ENCODE measurements at places on chromosomes 4 and X.

GRCh38 chr4:123593655-123594054 is 197.1 kb downstream of the SPRY1 start:
- no peak for DNase-seq

DNA sequence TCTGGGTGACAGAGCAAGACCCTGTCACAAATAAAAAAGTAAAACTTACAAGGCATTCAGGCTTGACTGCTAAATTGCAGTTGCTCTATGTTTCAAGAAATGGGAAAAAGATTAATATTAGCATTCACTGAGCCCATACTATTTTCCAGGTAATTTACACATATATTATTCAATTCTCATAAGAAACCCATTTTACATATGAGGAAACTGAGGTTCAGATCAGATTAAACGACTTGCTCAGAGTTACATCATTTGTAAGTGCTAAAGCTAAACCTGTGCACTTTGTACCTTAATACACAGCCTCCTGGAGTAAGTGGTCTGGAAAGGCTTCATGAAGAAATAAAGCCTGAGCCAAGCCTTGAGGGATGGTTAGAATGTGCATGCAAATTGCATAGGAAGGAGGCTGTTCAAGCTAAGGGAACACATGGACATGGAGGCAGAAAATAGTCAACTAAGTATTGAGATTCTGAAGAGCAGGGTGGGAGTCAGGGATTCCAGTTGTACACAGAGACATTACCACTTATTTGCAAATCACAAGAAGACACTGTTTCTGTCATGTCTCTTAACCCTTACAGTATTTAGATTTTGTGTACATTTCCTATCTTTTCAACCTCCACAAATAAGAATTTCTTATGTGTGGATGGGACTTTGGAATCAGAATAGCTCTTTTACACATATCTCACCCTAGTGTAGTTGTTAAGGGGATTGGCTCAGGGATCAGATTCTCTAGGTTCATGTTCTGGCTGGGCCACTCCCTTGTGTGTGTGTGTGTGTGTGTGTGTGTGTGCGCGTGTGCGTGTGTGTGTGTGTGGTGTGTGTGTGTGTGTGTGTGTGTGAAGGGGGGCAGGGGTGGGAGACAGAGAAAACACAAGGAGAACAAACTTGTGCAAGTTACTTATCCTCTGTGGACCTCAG is 113.4 kb downstream of the TMEM164 start:
- no peak for DNase-seq

GRCh38 chr4:177099211-177099610 is 210.5 kb upstream of the NEIL3 start:
- DNase-seq = no peak

- DNase-seq = no peak
Measured at GRCh38 chr4:115664285-115664684, 550.9 kb upstream of the NDST4 start.

GRCh38 chr4:172411149-172411548 is 597.9 kb downstream of the GALNTL6 start:
- DNase-seq = no peak

- no peak for DNase-seq
Measured at GRCh38 chr4:74632634-74633033, 161.7 kb downstream of the BTC start.
